Activated CD8-positive, alpha-beta memory T cell treated with anti-CD3 and anti-CD28 coated beads, Interleukin-2, amount 50 U/mL, for 4 hours (primary cell): ENCODE measurements at places on chromosomes 13 and 19.

DNA sequence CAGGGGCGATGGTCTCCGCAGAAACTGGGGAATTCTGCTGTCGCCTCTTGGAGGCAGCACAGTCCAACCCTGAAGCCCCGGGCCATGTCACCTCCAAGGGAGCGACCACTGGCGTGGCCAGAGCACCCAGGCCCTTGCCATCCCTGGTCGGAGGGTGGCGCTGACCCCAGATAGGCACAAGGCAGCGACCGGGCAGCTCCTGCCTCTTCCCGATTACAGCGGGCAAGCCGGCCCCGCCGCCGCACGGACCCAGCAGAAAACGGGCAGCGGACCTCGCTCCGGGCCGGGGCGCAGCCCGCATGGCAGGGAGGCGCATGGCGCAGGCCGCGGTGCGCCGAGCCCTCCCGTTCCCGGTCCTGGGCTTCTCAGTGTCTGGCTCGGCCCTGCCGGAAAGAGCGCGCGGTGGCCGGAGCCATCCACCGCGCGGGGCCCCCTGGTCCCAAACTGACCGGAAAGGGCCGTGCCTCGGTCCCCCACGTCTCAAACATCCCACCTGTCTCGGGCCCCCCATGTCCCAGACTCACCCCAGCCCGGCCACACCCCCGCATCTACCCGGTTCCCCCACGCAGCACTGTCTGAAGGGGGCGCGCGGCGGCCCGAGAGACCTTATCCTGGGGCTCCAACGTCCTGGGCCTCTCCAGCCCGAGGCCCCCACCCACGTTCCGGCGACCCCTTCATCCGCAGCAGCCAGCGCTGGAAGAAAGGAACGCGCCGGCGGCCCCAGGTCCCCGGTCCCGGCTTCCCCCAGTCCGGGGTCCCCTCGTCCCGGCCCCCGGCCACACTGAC lies 727 bp downstream of the CERS1 start:
- no peak for DNase-seq

- no peak for DNase-seq
These were observed 4.9 kb upstream of the TFDP1 start for GRCh38 chr13:113579686-113580085.

DNA sequence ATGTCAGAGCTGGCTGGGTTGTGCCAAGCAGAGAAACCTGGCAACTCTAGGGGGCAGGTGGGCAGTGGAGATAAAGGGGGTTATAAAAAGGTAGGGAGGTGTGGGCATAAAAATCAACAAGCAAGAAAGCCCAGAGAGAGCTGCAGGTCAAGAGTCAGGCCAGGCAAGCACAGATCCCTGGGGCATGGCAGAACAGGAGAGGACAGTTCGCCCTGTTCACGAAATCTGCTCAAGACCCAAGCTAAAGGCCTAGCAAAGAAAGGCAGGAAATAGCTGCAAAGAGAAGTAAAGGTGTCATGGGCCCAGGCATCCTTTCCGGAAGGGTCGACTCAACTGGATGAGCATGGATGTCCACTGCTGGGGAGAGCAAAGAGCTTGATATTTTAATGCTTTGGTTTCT lies 3.4 kb downstream of the MBNL2 start:
- no peak for DNase-seq

DNA sequence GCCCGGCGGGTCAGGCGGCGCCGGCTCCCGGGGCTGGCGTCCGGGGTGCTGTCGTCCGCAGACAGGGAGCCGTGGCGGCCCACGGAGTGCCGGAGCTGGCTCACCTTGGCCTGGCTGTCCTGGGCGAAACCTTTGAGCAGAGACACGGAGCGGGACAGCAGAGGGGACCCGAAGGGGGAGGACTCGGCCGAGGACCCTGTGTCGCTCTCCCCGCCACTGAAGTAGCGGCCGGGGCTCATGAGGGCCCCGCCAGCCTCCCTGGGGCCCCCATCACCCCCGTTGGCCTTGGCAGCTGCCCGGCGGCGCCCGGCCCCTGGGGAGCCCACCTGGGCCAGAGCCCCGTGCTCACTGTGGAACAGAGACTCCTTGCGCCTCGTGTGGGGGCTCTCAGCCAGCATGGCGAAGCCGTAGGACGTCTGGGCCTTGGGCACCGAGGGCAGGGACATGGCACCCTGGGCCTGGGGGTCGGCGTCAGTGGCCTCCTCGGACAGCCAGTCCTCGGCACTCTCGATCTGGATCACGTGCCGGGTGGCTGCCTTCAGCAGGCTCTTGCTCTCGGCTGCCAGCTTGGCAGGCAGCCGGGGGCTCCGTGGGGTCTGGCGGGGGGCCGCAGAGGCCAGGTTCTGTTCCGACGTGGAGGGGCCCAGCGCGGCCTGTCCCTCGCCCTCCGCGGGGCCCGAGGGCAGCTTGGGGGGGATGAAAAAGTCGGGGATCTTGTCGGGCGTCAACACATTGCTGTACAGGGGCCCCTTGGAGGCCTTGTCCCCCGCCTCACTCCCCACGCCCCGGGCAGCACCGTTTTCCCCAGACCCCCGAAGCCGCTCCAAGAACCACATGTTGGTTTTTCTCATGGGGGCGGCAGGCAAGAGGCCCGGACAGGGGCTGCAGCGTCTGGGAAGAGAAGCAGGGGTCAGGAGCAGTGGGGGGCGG lies 1.2 kb downstream of the C2CD4C start:
- peak; percentile 11 for DNase-seq

DNA sequence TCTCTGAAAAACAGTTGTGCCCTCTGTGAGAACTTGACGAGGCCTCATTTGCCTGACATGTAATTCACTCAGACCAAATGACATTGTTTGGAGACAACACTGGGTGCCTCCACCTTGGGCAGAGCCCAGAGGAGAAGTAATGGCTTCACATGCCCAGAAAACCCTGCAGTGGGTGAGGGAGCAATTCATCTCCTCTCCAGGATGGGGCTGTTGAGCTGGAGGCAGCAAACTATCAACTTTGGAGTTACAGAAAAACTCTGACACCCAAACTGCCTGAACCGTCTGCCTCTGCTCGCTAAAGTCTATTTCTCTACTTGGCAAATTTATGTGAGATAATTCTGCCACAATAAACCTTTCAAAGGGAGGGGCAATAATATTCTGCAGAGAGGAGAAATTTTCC lies 146.9 kb downstream of the DCLK1 start:
- no peak for DNase-seq

DNA sequence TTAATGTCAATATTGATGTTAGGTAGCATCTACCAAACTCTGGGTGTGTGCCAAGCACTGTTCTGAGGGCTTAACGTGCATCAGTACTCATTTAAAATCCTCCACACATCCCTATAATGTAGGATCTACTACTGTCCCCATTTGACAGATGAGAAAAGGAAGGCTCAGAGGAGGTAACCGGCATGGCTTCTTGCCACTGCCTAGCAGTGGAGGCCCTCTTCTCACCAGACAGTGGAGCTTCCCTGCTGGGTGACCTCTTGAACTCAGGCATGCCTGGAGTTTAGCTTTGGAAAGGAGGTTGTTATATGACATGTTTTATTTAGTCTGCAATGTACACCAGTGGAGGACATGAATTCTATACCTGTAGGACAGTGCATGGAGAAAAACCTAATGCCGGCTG lies 2.1 kb downstream of the SPATA13 start:
- no peak for DNase-seq

GRCh38 chr19:48540110-48540509 lies 11.9 kb upstream of the SULT2B1 start:
- no peak for DNase-seq

DNA sequence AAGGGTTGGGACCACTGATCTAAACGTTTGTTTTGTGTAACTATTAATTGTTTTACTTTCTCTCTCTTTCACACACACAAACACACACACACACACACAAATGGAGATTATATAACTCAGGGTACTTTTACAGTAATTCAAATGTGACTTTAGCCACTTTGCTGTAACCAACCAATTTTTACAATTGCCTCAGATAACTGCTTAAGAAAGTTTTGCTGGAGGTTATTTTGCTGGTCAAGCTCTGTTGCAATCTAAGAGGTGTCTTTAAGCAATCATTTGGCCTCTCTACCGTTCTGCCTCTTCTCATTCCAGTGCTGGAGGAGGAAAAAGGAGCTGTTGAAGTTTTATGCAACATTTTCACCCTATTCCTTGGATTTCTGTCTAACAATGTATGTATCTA lies 63.0 kb downstream of the TBC1D4 start:
- no peak for DNase-seq

DNA sequence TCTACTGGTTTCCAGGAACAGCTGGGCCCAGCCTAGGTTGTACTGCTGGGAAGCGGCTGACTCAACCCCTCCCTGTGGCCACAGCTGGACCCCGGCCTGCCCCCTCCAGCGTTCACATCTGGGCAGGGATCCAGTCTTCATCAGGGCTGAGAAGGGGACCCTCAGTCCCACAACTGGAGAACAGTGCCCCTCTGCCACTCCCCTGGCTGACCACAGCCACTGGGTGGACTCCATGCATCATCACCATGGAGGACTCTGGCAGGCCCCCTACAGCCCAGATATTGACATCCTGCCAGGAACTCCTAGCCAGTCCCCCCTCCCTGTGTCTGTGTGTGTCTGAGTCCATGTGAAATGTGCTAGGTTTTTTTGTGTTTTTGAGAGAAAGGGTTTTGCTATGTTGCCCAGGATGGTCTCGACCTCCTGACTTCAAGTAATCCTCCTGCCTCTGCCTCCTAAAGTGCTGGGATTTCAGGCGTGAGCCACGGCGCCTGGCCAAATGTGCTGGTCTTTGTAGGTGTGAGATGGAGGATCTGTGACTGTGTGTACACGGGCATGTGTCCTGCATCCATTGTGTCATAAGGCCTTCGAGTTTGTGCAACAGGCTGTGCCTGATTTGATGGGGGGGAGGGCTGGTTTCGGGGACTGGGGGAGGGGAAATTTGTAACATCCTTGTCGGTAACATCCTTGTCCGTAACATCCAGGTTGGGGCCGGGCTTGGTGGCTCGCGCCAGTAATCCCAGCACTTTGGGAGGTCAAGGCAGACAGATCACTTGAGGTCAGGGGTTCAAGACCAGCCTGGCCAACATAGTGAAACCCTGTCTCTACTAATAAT lies 4.0 kb upstream of the HOOK2 start:
- DNase-seq, result no peak

GRCh38 chr19:48628486-48629296 lies 8.5 kb downstream of the DBP start:
- no peak for DNase-seq

GRCh38 chr13:113947311-113948033 lies 26.4 kb downstream of the C13orf46 start:
- no peak for DNase-seq

GRCh38 chr13:95212983-95213850 lies 88.0 kb downstream of the ABCC4 start:
- no peak for DNase-seq

GRCh38 chr13:103969520-103970050 lies 903.4 kb upstream of the SLC10A2 start:
- no peak for DNase-seq

DNA sequence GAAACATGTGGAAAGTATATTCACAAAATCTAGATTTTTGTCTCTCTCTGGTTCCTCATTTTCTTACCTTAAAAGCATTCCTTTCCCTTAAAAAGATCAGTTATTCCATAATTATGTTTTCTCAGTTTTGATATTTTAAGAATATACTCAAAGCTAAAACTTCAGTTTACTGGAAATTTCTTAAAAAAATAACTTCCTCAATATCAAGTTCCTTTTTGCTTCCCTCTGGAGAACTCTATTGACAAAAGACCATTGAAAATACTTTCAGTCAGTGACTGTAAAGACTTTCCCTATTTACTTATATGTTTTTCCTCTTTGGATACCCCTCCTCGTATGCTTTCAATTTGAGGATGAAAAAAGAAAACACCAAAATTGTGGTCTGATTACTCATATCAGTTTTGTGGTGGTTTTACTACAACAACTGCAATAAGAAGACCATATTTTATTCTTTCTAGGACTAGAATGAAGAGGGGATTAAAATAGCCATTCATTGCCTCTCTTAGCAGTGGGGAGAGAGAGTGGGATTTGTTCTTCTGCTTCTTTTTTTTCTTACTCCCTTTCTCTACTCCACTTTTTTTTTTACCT lies 113.2 kb downstream of the ESD start:
- no peak for DNase-seq

DNA sequence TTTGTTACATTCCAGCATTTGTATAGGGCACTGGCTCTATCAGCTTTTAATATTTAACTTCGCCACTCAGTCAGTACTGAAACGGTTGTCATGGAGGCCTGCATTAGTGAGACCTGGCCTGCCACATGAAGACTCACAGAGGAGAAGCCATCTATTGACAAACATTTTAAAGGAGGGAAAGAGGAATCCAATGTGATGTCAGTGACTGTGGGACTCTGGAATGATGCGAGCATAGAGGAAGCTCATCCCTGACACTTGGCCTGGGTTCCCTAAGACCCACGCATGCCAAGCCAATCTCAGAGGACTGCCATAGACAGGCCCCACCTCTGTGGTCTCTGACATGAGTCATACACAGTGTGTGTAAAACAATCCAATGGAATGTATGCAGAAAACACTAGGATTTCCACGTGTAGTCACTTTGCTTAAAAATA lies 7.9 kb upstream of the DPY19L3 start:
- no peak for DNase-seq

GRCh38 chr19:41745756-41746155 lies 9.6 kb upstream of the CEACAM6 start:
- DNase-seq, result no peak
